ENCODE measurements at places on chromosomes 1 and 21. TPM values are rescaled to one million over a fixed set of nuclear protein-coding genes. Genes with fewer than 3 reads are reported as not detected.

The MPZL1 gene
- total RNA-seq = 192 TPM

The BCAR3 gene
- total RNA-seq = 21.3 TPM

The SH2D1B gene
- not detected for total RNA-seq

The DCDC2B gene
- under 0.01 TPM for total RNA-seq

The EFNA1 gene
- total RNA-seq = 0.71 TPM

The TTLL7 gene
- 6.3 TPM for total RNA-seq

The ARHGEF2 gene
- 126 TPM for total RNA-seq

The KLF17 gene
- total RNA-seq = 0.09 TPM

The MNDA gene
- total RNA-seq = not detected

The FHL3 gene
- 13.1 TPM for total RNA-seq

The GJC2 gene
- 3.4 TPM for total RNA-seq

The CFAP126 gene
- total RNA-seq = not detected

The ANKRD35 gene
- 1.9 TPM for total RNA-seq

The TSNAX gene
- 40.1 TPM for total RNA-seq

The CEP104 gene
- 24.8 TPM for total RNA-seq

The OR14K1 gene
- total RNA-seq = not detected

The CD48 gene
- total RNA-seq = not detected

The SPRR2G gene
- total RNA-seq = not detected

The RHCE gene
- total RNA-seq = 2.4 TPM

The CFAP107 gene
- not detected for total RNA-seq

The AK2 gene
- total RNA-seq = 93.1 TPM

The ADAMTS4 gene
- total RNA-seq = 2.3 TPM

The DMBX1 gene
- not detected for total RNA-seq

The BSND gene
- total RNA-seq = not detected

The SPRR2E gene
- total RNA-seq = not detected

The NUP210L gene
- 0.18 TPM for total RNA-seq

The UMODL1 gene
- total RNA-seq = 0.14 TPM

The ITPKB gene
- 2.3 TPM for total RNA-seq

The RNF186 gene
- not detected for total RNA-seq

The ATG4C gene
- total RNA-seq = 6.5 TPM

The CFHR1 gene
- not detected for total RNA-seq

The DPT gene
- 0.18 TPM for total RNA-seq

The CAMTA1 gene
- total RNA-seq = 44.8 TPM

The RUNX3 gene
- not detected for total RNA-seq

The FNBP1L gene
- 12.9 TPM for total RNA-seq

The IFI44L gene
- total RNA-seq = 4.6 TPM

The ASCL5 gene
- total RNA-seq = not detected
